ENCODE measurements at places on chromosomes 4 and X. TPM values are rescaled to one million over a fixed set of nuclear protein-coding genes. Genes with fewer than 3 reads are reported as not detected.
A peak's percentile ranks its signal among the peaks of the same experiment; 100 is the strongest.

DNA sequence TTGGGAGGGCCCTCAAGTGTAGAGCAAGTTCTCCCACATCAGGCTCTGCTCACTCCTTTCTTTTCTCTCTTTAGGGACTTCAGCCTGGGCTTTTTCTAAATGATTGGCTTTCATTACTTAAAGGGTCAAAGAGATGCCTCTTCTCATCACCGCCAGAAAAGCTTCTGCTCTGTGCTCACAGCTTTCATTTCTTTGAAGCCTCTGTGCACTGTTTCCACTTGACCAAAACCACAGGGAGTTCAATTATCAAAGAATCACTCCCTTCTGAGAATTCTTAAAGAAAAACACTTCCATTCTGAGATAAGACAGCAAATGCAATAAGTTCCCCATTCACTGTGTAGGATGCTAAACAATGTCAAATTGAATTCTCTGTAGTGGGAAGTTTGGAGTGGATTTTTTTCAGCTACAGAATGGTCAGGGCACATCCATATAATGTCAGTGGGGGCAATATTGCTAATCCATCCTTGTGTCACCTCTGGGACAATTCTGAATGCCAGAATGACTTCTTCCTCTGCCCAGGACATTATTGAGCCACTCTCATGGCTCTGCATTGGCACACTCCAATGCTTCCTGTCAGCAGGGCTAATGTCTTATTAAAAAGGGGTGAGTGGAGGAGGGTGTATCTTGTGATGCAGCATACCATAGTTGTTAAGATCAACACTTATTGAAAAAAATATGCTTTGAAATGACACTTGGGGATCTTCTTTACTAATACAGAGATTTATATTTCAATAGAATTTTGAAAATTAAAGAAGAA is 217.6 kb downstream of the SNCA start:
- DNase-seq: no peak
- no peak overlapping the region for H3K27ac ChIP-seq
- H3K36me3 ChIP-seq: no peaks in the 10 kb centered on the region
- H3K4me1 ChIP-seq: no peaks in the 10 kb centered on the region
- H3K4me3 ChIP-seq: no peak overlapping the region

Gene CXCL3
- 1.3 TPM for total RNA-seq

DNA sequence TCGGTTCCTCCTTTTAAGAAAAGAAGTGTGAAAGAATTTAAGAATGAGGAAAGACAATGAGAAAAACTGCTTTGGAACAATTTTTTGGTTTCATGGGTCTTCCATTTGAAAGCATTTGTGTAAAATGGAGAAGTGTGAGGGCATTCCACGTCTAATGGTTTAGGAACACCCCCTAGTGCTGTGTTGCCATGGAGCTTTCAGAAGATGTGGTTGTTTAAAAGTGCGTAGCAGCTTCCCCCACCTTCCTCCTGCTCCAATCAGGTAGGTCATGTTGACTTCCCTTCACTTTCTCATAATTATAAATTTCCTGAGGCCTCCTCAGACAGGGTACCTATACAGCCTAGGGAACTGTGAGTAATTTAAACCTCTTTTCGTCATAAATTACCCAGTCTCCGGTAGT is 50.0 kb downstream of the UGT2B10 start:
- no peaks in the 10 kb centered on the region for H3K36me3 ChIP-seq
- peak overlapping the region; percentile 16 for H3K27ac ChIP-seq
- no peaks in the 10 kb centered on the region for H3K4me1 ChIP-seq
- no peak for DNase-seq
- no peak overlapping the region for H3K4me3 ChIP-seq

Gene NALF2
- 0.59 TPM for total RNA-seq

GRCh38 chrX:155027509-155028066 is 944 bp downstream of the FUNDC2 start:
- H3K27me3 ChIP-seq: no peaks in the 10 kb centered on the region
- peak overlapping the region; percentile 99 for H3K27ac ChIP-seq
- H3K4me1 ChIP-seq: no peaks in the 10 kb centered on the region
- no peaks in the 10 kb centered on the region for H3K36me3 ChIP-seq
- peak overlapping the region; percentile 65 for H3K4me3 ChIP-seq

Gene TMEM35A
- 2.1 TPM for total RNA-seq

DNA sequence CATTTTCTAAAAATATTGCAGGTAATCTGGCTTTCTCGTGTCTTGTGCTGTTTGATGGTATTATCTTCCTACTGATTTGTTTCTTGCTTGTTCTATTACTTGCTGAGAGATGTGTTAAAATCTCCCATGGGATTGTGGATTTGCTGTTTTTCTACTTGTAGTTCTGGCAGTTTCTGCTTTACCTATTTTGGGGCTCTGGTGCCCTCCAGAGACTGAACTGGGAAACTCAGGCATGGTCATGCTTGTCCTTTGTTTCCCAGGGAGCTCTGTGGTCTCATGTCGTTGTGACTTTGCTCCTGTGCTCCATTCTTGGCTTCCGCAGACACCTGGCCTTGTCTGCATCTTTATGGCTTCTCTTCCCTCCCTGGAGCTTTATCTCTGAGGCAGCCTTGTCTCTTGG is 39.5 kb downstream of the NSD2 start:
- H3K4me1 ChIP-seq: no peaks in the 10 kb centered on the region
- H3K27ac ChIP-seq: no peak overlapping the region
- H3K4me3 ChIP-seq: no peak overlapping the region
- no peaks in the 10 kb centered on the region for H3K27me3 ChIP-seq
- H3K36me3 ChIP-seq: no peaks in the 10 kb centered on the region

DNA sequence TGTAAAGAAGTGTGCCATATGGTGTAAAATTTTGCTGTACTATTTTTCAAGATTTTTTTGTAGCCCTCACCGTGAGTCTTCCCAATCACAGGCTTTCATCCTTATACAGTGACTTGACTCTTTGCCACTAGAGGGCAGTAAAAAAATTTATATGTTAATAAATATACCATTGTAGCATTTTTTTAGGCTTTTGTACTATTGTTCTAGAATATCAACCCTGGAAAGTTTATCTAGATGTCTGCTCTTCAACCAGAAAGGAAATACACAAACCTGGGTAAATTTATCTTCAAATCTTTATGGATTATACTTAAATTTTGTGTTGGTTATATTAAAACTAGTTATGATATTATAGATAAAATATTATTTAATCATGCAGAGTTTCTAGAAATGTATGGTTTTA is 235.3 kb downstream of the TENM3 start:
- DNase-seq: no peak
- no peaks in the 10 kb centered on the region for H3K4me1 ChIP-seq
- H3K4me3 ChIP-seq: no peak overlapping the region
- no peak overlapping the region for H3K27ac ChIP-seq
- no peaks in the 10 kb centered on the region for H3K36me3 ChIP-seq

DNA sequence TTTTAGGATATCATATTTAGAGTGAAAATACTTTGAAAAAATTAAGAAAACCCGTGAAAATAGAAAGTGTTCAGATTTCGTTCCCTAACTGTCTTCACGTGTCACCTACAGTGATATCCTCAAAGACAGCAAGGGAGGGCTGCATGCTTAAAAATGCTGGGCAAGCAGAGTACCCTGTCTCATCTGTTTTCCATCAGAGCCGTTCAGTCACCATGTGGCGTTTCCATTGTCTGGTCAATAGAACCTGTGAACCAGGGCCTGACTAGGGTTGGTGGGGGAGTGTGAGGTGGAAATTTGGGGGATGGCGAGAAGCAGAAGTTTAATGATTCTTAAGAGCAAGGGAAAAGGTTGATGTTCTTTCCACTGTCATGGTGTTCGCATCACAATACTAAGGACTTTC is 173.9 kb downstream of the BMPR1B start:
- H3K27ac ChIP-seq: no peak overlapping the region
- H3K27me3 ChIP-seq: no peaks in the 10 kb centered on the region
- no peaks in the 10 kb centered on the region for H3K4me1 ChIP-seq
- H3K4me3 ChIP-seq: no peak overlapping the region

All from breast epithelium (tissue), 4 donors.